ENCODE measurements at places on chromosomes 6 and 20.

GRCh38 chr6:44189257-44189656 lies 27.5 kb upstream of the MYMX start:
- DNase-seq = no peak

DNA sequence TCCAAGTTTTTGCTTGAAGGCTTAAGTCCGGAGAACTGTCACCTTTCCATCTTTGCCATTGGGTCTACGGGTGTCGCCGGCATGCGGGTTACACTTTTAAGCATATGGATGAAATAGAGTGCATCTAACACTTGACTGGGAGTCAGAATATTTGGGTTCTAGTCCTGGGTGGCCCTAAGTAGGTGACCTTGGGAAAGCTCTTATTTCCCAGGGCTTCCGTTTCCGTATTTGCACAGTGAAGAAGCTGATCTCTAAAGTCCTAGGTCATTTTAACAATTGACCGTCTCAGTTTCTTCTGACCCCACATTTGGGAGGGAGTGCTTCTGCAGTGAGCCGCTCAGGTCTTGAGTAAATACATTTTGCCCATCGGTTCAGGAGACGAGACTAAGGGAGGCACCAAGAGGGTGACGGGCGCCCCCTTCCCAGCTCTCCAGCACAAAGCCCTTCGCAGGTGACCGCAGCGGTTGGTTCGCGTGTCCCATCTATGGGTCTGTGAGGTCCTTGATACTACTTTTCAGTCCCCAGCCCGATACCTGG lies 651 bp upstream of the BLTP3A start:
- DNase-seq = no peak

DNA sequence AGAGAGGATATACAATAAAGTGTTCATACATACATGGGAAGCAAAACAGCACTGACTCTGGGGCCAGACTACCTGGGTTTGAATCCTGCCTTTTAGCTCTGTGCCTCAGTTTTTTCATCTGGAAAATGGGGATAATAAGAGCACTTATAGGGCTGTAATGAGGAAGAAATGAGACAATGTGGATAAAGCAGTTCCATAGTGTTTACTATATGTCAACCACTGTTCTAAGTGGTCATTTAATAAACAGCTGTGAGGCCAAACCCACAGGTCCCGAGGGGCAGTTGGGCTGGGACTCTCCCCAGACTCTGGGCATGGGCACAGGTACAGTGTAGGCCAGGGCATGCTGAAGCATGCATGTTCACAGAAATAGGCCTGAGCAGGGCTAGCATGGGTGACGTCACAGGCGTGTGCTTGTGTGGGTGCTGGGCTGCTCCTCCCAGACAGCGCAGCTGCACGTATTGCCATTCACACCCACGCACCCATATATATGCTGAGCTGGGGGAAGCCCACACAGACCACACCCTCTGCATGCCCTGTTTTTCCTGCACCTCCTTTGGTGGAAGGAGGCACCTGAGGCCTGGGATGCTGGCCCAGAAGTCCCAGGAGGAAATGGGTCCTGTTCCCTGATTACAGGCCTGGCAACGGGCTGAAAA lies 3.5 kb upstream of the PLCG1 start:
- no peak for DNase-seq

DNA sequence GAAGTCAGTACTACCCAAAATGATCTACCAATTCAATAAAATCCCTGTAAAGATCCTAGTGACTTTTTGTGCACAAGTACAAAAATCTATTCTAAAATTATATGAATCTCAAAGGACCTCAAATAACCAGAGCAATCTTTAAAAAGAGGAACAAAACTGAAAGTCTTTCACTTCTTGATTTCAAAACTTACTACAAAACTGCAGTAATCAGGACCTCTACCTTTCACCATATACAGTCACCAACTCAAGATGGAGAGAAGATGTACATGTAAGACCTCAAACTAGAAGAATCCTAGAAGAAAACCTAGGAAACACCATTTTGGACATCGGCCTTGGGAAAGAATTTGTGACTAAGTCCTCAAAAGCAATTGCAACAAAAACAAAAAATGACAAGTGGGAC lies 109.5 kb upstream of the CD93 start:
- DNase-seq = no peak

- no peak for DNase-seq
These were observed 259.6 kb downstream of the FOXC1 start for GRCh38 chr6:1869308-1869707.

DNA sequence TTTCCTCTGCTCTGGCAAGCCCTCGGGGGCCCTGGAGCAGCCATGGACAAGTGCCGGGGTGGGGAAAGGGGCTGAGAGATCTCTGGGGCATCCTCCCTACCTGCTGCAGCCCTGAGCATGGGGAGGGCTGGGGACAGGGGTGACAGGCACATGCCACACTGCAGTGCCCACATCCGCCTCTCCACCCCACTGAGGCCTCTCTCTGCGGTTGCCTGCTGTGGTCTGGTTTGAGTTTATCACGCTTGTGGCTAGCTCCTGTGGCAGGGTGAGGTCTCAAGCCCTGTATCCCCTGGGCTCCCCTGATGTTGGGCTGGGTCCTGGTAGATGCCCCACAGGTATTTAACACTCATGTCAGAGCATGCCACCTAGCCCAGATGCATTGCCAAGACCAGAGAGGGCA lies 52.9 kb upstream of the MLN start:
- peak; percentile 26 for DNase-seq

DNA sequence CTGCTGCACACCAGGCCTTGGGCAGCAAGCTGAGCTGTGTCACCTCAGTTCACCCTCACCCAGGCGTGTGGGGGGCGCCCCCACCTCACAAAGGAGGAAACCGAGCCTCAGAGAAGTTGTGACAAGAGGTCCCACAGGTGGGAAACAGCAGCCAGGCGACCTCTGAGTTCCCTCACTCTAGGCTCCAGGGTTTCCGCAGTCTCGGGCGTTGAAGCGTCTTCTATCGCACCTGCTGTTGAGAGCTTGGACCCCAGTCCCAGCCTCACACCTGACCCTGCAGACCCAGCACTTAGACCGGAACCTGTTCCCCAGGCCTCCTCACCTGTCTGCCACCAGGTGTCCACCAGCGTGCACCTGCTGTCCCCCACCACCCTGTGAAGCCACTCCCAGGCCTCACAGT lies 22.3 kb upstream of the APMAP start:
- DNase-seq = no peak

- no peak for DNase-seq
These were observed 217.2 kb downstream of the CDKAL1 start for GRCh38 chr6:20751293-20751935.

DNA sequence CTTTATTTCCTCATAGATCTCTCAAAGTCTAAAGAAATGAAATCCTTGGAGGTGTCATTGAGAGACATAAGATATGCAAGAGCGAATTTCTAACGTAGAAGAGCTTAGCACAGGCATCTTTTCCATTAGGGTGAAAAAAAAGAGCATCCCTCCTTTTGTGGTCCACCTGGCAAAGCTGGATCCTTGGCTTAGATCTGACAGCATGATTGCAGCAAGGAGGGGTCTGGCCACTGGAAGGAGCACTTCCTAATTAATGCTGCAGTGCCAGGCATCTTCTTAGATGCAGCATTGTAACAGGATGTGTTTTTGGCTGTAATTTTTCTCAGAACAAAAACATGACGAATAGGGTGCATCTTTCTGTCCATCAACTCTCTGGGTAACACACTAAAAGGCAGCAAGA lies 60.1 kb upstream of the TFAP2D start:
- no peak for DNase-seq

GRCh38 chr6:131023834-131024504 lies 39.1 kb downstream of the EPB41L2 start:
- DNase-seq = peak; percentile 73

- DNase-seq = peak; percentile 95
These were observed 43.4 kb upstream of the CDYL start for GRCh38 chr6:4732691-4733315.

DNA sequence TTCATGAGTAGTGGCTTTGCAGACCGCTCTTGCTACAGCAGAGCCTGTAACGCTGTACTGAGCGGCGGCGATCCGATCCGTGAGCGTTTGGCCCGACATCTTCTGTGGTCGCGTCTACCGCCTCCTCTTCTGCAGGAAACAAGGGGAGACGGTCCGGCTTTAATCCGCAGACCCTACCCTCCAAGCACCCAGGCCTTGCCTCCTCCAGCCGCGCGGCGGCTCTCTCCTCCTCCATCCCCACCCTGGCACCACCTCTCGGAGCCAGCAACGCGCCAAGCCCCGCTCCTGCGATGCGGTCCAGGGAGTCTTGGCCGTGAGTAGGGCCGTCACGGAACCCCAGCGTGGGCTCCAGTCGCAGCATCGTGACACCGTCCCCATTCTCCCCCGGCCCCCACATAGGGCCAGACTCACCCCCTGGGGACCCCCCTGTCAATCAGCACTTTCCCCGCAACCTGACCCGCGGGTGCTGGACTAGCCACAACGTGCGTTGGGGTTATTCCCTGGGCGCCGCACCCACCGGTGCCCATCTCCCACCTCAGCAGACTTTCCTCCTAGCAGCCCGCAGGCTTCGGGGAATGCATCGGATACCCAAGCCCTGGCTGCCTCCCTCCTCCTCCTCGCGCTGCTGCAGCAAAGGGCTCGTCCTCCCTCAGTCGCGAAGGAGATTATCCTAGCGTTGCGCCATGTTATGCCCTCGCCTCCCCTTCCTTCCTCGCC lies 914 bp downstream of the SNAP91 start:
- no peak for DNase-seq

- peak; percentile 56 for DNase-seq
These were observed 210.0 kb upstream of the SNX9 start for GRCh38 chr6:157613011-157613522.

- no peak for DNase-seq
These were observed 25.6 kb upstream of the MBOAT1 start for GRCh38 chr6:20237677-20238460.

DNA sequence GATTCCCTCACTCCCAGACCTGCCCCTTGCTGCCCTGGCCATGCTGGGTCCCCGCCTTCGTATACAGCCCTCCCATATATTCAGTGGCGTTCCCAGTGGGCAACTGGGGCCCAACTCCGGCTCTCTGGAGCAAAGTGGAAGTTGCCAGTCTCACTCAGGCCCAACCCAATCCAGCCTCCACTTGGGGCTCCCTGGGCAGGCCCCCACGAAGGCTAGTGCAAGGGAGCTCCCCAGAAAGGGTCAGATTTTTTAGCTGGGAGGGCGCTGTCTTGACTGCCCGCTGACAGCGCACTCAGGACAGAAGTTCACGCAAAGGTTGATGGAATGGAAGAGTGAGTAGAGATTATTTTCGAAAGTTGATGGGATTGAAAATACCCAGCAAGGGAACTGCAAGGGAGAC lies 5.9 kb downstream of the TP53TG5 start:
- no peak for DNase-seq

DNA sequence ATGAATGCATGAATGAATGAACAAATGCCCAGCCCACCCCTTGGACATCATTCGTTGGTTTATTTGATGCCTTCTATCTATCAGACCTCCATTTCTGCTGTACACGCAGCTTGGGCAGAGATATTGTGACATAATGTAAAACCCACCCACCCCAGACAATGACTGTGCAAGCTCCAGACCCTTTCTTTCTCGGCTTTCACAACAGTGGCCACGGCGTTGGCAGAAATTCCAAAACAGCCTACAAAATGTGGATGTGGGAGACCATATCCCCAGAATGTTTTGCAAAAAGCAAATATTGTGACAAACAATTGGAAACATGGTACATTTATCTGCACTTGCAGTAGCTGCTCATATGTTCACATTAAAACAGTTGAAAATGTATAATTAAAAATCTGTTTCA lies 162.0 kb upstream of the MAFB start:
- no peak for DNase-seq

DNA sequence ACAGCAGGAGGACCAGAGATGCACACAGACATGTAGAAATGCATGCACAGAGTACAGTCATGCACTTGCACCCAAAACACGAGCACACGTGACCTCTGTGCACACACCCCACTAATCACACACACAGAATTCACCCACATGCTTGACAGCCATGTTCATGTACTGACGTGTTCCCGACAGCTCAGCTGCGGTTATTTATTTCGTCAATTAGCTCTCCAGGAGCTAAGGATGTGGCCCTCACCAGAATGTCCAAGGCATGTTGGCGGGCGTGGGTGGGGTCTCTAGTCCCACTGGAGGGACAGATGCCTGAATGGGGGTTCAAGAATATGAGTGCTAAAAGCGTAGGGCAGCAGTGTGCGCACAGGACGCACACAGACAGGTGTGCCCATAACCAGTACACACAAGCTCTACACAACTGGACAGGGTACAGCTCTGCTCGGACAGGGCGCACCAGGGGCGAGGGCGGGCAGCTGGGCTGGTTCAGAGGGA lies 571 bp upstream of the PRPF6 start:
- DNase-seq = no peak

- DNase-seq = no peak
These were observed 5.0 kb downstream of the VSX1 start for GRCh38 chr20:25076731-25077609.

DNA sequence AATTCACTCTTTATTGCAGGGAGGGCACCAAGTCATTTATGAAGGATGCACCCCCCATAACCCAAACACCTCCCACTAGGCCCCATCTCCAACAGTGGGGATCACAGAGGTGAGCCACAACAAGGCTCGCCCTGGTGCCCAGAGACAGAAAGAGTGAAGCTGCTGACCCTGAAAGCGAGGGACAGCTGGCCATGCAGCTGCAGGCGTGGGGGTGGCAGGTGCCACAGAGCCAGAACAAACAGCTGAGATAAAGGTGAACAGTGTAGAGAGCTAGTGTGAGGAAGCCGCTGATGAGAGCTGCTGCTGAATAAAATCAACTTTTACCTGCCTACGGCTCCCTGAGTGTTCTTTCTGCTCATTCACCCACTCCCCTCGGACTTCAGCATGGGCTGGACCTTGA lies 18.8 kb upstream of the RGS17 start:
- no peak for DNase-seq

GRCh38 chr6:159035891-159036290 lies 8.9 kb downstream of the TAGAP start:
- DNase-seq = no peak

- DNase-seq = no peak
These were observed 273.5 kb downstream of the COL12A1 start for GRCh38 chr6:74932232-74932888.

DNA sequence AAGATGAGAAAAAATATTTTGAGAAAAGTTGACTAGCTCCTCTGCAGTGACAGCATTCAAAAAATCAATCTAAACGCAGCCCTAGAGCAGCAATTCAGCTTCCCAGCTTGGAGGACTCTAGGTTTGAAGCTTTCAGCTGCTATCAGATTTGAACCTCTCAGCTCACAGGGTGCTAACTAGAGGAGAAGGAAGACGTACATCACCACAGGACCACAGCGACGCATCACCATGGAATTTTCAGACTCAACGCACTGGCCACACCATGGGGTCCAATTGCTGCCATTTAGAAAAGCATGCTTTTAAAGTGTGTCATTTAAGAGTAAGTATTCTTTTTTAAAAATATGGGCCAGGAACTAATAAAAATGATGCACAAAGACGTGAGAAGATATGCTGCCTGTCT lies 45.0 kb upstream of the FUCA2 start:
- DNase-seq = peak; percentile 71

- DNase-seq = no peak
These were observed 144.0 kb downstream of the BCKDHB start for GRCh38 chr6:80250391-80250997.

GRCh38 chr6:130895516-130895915 lies 68.3 kb downstream of the SMLR1 start:
- no peak for DNase-seq

Data from RCC 7860 (cell line).